Activated naive CD4-positive, alpha-beta T cell treated with anti-CD3 and anti-CD28 coated beads, Interleukin-2, amount 10 ng/mL, durations not matched to agents 7 days and 5 days (primary cell): ENCODE measurements at places on chromosomes 3 and 15.

- no peaks in the 10 kb centered on the region for H3K27me3 ChIP-seq
- peak; percentile 73 for DNase-seq
- H3K27ac ChIP-seq, result peak overlapping the region; percentile 80
- peaks cover 2% of the 10 kb centered on the region for H3K36me3 ChIP-seq
- peaks cover 32% of the 10 kb centered on the region for H3K4me1 ChIP-seq
Observed at GRCh38 chr15:67783303-67783702, 42.0 kb upstream of the SKOR1 start.

- H3K4me3 ChIP-seq, result no peak overlapping the region
- no peak for DNase-seq
- peaks cover 3% of the 10 kb centered on the region for H3K27me3 ChIP-seq
- no peaks in the 10 kb centered on the region for H3K36me3 ChIP-seq
- no peaks in the 10 kb centered on the region for H3K4me1 ChIP-seq
- no peak overlapping the region for H3K27ac ChIP-seq
Observed at GRCh38 chr15:37981775-37982174, 47.3 kb downstream of the TMCO5A start.

GRCh38 chr3:42852441-42852840 is 23.2 kb downstream of the CYP8B1 start:
- H3K36me3 ChIP-seq, result no peaks in the 10 kb centered on the region
- no peak overlapping the region for H3K27ac ChIP-seq
- no peak overlapping the region for H3K4me3 ChIP-seq
- H3K4me1 ChIP-seq, result peaks cover 5% of the 10 kb centered on the region
- H3K27me3 ChIP-seq, result peaks cover 21% of the 10 kb centered on the region
- no peak for DNase-seq

- H3K27ac ChIP-seq, result no peak overlapping the region
- H3K27me3 ChIP-seq, result no peaks in the 10 kb centered on the region
- no peak overlapping the region for H3K4me3 ChIP-seq
- peaks cover 9% of the 10 kb centered on the region for H3K36me3 ChIP-seq
Observed at GRCh38 chr3:30600572-30600971, 5.8 kb upstream of the TGFBR2 start.

- DNase-seq, result no peak
- no peaks in the 10 kb centered on the region for H3K27me3 ChIP-seq
- no peaks in the 10 kb centered on the region for H3K4me1 ChIP-seq
Observed at GRCh38 chr3:101300073-101300472, 20.3 kb downstream of the IMPG2 start.

DNA sequence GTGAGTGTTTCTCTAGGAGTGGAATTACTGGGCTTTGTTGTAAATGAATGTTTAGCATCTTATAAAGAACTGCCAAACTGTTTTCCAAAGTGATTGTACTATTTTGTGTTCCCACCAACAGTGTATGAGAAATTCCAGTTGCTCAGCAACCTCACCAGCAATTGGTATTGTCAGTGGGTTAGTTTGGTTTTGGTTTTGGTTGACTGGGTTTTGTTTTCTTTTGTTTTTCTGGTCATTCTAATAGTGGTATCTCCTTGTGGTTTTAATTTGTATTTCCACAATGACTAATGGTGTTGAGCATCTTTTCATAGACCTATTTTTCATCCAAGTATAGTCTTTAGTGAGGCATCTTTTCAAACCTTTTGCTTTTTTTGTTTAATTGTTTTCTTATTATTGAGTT is 27.1 kb downstream of the FILIP1L start:
- no peaks in the 10 kb centered on the region for H3K27me3 ChIP-seq
- no peak for DNase-seq
- peaks cover 15% of the 10 kb centered on the region for H3K36me3 ChIP-seq
- no peak overlapping the region for H3K4me3 ChIP-seq
- no peak overlapping the region for H3K27ac ChIP-seq
- peaks cover 46% of the 10 kb centered on the region for H3K4me1 ChIP-seq

DNA sequence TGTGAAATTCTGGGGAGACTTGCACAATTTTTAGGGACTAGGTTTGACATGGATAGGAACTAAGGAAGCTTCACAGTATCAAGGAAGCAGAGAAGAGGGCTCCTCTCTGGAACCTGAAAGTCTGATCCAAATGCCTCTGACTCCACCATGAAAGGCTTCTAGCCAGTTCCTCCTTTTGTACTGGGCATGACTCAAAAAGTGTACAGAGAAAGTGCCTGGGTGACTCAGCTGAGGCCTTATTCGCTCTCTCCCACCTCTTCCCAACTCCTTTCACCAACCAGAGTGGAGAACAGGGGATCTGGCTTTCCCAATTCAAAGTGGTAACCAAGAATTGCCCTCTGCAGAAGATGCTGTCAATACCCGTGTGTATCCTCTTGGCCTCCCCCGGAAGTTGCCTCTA is 342.9 kb upstream of the PROK2 start:
- H3K27ac ChIP-seq, result no peak overlapping the region
- DNase-seq, result no peak
- H3K36me3 ChIP-seq, result no peaks in the 10 kb centered on the region
- no peak overlapping the region for H3K4me3 ChIP-seq
- no peaks in the 10 kb centered on the region for H3K4me1 ChIP-seq
